Stimulated activated CD8-positive, alpha-beta memory T cell treated with anti-CD3 and anti-CD28 coated beads, Interleukin-12 subunit alpha, Interleukin-12 subunit beta, amount 100 ng/mL, for 1 hour (primary cell): ENCODE measurements at places on chromosomes 1 and 21.
A peak's percentile ranks its signal among the peaks of the same experiment; 100 is the strongest.

DNA sequence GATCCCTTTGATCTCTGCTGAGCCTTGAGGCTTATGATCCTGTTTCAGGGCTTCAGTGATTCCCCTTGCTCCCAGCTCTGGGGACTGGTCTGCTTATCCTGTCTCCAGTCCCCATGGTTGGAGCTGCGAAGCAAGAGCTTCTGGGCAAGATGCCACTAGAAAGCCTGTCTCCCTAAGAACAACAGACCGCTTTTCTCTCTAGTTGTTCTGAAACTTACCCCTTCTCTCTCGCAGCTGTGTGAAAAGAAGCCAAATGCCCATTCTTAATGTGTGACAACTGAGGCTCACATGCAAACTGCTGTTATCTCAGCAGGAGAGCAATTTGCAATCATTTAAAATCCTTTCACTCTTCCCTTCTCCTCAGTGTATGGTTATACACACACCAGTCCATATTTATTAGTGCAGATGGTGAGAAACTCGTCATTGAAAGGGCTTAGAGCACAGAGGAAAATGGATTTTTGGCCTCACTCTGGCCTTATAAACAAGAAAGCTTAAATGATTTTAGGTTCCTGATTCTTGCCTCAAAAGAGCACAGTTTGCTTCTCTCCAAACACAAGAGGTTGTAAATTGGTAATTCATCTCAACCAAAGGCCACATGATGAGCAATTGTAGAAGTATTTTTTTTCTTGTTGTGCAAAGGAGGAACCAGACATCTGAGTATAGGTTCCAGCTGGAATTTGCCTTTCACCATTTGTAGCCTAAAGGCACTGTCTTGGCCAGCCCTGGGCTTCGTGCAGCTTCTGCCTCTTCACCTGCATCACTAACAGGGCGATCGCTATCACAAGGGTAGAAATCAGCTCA, 179.2 kb upstream of the LMO4 start:
- no peak for DNase-seq

GRCh38 chr1:166036092-166036491, 130.7 kb downstream of the FAM78B start:
- DNase-seq = no peak

- no peak for DNase-seq
These were observed 20.0 kb upstream of the CLIC6 start for GRCh38 chr21:34648739-34649297.

DNA sequence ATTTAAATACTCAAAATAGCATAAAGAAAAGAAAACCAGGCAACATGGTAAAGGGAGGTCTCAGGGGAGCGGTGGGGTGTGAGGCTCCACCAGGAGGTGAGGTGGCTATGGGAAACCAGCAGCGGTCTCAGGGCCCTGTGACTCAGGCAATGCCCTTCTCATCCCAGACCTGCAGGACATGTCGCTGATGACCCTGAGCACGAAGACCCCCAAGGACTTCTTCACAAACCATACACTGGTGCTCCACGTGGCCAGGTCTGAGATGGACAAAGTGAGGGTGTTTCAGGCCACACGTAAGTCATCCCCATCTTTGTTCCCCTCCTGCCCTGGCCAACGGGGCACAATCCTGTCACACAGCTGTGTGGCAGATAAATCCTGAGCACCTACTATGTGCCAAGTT, 31.5 kb downstream of the PADI4 start:
- DNase-seq = no peak

- no peak for DNase-seq
These were observed 71.4 kb downstream of the KIF26B start for GRCh38 chr1:245226203-245226499.

GRCh38 chr1:77687519-77687906, 5.1 kb upstream of the ZZZ3 start:
- no peak for DNase-seq

DNA sequence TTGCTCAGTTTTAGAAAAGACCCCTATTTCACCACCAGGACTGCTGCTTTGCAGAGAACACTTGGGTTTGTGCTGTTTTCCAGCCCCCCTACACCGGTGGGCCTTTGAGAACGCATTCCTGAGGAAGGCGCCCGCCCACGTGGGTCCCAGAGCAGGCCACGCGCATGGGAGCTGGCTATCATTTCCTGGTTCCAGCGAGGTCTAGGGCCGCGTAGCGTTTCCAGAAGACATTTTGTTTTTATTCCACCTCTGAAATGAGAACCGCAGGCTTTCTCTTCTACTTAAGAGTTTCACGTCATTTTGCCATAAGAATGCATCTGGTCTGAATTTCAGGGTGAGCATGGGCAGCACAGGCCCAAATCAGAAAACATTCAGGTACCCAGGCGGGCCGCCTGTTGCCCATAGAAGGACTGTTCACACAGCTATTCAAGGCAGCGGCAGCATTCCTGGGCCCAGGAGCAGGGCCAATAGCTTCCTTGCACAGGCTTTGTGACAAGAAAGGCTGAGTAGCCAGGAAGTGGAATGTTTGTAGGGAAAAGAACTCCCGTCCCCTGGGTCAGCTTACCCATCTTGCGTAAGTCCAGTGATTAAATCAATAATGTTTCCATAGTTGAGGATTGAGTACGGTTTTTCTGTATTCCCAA, 1.4 kb upstream of the KLHL21 start:
- no peak for DNase-seq

GRCh38 chr1:35058988-35059387, 20.2 kb upstream of the ZMYM1 start:
- DNase-seq = no peak

- peak; percentile 66 for DNase-seq
These were observed 5.5 kb upstream of the PRKCZ start for GRCh38 chr1:2044510-2045319.

DNA sequence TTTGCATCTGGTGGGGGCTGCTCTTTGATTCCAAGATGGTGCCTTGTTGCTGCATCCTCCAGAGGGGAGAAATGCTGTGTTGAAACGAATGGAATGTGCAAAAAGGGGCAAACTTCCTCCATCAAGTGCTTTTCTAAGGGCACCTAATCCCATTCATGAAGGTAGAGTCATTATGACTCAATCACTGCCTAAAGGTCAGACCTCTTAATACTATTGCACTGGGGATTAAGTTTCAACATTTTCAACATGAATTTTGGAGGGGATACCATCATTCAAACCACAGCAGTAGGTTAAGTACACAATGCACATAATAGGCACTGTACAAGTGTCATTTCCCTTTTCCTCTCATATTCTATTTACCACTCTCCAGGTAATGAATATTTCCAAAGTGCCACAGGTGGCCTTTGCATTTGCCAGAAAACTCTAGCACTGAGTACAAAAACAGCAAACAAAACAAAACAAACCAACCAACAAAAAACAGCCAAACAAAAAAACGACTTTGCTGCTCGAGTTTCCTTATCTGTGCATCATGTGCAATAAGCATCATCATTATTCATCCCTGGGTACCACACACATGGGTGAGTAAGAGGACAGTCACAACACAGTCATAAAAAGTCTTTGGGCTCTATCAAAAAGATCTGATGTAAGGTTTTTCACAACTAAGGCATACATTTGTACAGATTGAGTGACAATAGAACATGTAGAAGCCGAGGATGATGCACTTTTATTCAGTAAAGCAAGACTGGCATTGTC, 42.5 kb downstream of the IFI44 start:
- DNase-seq = no peak

DNA sequence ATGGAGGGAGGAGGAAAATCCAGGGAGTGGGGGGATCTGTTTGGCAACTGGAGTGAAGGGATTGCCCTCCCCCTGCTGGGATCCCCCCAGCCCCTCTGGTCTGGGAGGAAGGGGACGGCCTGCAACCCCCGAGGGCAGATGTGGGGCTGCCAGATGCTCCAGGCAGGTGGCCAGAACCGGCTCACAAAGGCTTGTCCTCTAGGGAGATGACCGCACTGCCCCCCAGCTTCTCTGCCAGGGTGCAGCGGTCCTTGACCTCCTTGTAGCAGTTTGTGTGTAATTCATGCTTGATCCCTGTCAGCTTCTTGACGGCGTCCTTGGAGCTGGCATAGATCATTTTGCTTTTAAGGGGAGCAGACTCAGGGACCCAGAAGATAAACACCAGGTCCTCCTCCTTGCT, 69.2 kb downstream of the ROR1 start:
- no peak for DNase-seq

GRCh38 chr1:244280201-244280600, 171.5 kb downstream of the ADSS2 start:
- no peak for DNase-seq

GRCh38 chr1:185674201-185674600, 60.0 kb upstream of the HMCN1 start:
- DNase-seq = no peak

DNA sequence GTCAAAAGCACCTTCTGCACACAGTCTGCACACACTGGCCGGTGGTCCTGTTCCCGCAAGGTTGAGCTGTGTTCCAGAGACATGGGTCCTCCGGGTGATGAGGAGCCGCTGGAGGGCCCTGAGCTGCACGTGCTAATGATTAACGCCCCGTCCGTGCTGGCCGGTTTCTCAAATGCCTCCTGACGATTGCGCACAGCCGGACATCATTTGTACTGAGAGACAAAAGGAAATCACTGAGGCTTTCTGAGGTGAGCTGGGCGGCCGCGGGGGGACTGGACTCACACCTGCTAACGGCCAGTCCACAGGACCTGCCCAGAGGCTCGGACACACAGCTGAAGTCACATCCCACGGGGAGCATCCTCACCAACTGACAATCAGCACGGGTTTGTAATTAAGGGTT, 29.2 kb downstream of the POFUT2 start:
- no peak for DNase-seq

GRCh38 chr1:208791456-208791855, 547.3 kb upstream of the PLXNA2 start:
- DNase-seq = no peak

GRCh38 chr1:3819771-3820200, 23.5 kb upstream of the LRRC47 start:
- no peak for DNase-seq

GRCh38 chr1:10687251-10687651, 109.2 kb downstream of the CASZ1 start:
- no peak for DNase-seq

DNA sequence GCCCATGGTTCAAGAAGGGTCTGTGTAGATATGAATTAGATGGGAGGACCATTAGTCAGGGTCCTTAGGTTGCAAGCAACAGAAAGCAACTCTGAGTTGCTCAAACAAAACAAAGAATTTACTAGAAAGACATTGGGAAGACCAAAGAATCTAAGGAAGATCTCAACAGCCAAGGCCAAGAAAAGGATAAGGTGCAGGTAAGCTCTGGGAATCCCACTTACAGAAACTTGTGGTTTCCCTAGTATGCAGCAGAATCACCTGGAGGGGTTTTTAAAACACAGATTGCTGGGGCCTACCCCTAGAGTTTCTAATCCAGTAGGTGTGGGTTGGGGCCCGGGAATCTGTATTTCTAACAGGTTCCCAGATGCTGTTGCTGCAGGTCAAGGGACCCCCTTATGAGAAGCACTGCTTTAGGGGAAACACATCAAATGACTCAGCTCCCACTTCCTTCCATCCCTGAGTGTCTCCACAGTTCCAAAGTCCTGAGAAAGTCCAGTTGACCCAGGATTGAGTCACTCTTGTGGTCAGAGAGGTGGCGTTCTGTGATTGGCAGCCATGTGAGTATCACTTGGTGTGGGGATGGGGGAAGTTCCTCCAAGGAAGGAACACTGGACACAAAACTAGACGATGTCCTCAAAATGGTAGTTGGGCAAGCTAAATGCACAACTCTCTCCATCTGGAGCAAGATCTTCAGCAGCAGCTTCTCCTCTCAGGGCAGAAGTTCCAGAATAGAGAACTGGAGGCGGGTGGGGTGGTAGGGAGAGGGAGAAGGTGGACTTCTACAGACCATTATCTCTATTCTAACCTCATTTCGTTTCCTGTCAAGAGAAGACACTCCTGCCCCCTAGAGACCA, 24.2 kb upstream of the EYA3 start:
- DNase-seq = no peak

GRCh38 chr1:193569983-193570269, 383.5 kb upstream of the B3GALT2 start:
- no peak for DNase-seq

DNA sequence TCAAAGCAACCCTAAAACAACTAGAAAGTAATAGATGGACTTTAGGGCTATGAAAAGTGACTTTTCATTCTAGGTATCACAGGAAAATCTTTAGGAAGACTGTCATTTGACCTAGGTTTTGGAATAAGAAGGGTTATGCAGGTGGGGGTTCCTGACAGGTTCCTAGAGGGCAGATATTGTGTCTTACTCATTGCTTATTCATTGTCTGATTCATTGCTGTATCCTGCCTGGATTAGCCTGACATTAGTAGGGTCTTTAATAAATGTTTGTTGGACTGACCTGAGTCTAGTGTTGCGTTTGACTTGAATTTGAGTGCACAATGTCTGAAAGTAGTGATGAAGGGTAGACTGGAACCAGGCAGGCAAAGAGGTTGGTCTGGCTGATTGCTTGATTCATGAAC, 6.0 kb downstream of the FNBP1L start:
- no peak for DNase-seq

DNA sequence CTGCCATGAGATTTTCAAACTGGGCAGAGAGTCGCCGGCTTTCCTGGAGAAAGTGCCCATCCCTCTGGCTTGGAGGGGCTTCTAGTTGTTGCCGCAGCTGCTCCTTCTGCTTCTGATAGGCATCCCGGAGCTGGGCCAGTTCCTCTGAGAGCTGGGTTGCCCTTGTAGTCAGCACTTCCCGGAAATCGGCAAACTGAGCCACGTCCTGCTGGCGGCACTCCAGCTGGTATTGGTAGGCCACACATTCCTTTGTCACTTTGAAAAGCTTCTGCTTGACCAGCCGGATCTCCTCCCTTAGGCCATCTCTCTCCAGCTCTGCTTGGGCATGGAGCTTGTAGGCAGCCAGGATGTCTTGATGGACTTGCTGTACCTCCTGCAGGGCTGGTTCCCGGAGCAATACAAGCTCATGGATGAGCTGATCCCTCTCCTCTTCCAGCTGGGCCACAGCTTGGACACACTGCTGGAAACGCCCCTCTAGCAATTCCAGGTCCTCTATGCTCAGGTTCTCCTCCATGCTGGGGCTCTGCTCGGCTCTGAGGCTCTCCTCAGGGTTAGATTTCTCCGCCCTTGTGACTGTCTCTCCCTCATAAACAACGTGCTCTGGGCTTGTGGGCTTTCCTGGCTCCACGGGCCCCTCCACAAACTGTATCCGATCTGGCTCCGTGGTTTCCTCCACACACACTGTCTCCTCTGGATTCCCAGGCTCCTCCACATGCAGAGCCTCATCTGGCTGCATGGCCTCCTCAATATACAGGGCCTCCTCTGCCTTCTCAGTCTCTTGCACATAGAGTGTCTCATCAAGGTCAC, 7.3 kb downstream of the SYNC start:
- no peak for DNase-seq

DNA sequence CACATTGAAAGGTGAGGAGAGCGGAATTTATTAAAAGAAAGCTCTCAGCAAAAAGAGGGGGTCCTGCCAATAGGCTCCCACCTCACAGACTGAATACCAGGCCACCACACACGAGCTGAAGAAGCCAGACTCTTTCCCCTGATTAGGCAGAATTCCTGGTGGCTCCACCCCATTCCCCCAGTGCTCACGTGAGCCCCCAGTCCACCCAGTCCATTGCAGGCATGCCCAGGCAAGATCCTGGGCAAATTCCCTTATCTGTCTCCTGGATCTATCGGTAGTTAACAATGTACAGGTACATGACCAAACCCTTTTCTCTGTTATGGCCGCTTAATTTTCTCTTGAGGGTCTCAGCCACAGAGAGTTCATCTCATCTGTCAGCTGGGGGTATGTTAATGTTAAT, 54.6 kb upstream of the BTG3 start:
- no peak for DNase-seq

GRCh38 chr1:26375081-26375480, 2.5 kb upstream of the ZNF683 start:
- no peak for DNase-seq

GRCh38 chr1:100575406-100575805, 37.5 kb downstream of the GPR88 start:
- DNase-seq = no peak
